T-helper 17 cell (primary cell): ENCODE measurements at places on chromosomes 12 and 14. TPM values are rescaled to one million over a fixed set of nuclear protein-coding genes. Genes with fewer than 3 reads are reported as not detected.

DNA sequence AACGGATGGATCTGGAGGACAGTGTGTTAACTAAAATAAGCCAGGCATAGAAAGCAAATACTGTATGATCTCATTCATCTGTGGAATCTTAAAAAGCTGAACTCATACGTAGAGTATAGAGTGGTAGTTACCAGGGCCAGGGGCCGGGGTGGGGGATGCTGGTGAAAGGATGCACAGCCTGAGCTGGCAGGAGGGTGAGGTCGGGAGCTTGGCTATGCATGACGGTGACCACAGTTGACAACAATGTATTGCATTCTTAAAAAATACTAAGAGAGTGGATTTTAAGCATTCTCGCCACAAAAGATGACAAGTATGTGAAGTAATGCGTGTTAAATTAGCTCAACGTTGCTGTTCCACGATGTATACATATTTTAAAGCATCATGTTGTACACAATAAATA is 351.3 kb downstream of the TMEM121 start:
- DNase-seq = no peak

DNA sequence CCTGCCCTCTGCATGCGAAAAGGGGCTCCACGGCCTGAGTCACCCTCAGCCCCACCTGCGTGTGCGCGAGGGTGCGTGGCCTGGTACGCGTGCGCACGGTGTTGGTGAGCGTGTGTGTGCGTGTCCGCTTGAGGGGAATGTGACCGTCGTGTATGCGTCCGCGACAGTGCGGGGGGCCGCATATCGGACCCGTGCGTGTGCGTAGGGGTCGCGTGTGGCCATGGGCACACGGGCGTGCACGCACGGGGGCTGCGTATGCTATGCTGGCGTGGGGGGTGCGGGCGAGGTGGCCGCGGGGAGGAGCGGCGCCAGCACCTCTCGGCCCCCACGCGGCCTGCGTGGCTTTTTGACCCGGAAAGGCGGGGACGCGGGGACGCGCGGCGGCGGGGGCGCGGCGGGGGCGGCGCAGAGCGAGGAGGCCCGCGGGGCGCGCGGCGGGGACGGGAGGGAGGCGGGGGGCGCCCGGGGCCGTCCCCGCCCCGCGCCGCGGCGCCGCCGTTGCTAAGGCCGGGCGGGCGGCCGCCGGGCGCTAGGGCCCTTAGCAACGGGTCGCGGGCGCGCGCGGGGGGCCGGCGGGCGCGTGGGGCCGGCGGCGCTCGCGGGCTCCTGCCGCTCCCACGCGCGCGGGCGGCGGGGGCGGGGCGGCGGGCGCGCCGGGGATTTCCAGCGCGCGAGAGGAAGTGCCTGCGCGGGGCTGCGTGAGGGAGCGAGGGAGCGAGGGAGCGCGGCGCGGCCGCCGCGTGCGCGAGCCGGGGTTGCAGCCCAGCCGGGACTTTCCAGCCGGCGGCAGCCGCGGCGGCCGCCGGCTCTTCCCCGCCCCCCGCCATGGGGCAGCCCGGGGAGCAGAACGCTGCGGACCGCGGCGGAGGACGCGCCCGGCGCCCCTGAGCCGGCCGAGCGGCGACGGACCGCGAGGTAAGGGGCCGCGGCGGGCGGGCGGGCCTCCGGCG is at the start of gene TRAF3:
Gene TRAF3, plus strand, starts transcription at position 689 of the 950 bp plus-strand sequence. CDS start 92,753 bp downstream, outside the sequence.
- DNase-seq = peak; percentile 86

- DNase-seq = no peak
These were observed 14.9 kb downstream of the ATP2B1 start for GRCh38 chr12:89693639-89694202.

ZNF10 gene
- total RNA-seq = 31.9 TPM
